ENCODE measurements at places on chromosomes 3 and 15.

DNA sequence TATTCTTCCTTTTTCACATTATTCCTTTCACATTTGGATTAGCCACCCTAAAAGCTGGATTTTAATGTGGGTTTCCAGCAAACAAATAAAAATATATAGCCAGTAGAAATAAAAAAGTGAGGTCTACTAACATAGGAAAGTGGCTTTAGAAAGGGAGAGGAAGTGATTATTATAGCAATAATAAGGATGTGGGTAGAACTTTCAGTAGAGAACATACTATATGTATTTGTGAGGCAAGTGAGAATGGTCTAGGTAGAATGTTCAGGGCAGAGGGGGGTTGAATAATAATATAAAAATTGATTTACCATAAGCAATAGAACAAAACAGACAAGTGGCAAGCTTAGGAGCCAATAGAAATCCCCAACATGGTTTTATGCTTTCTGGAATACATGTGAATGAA, 88.6 kb downstream of the NR1I2 start:
- DNase-seq = no peak

GRCh38 chr3:39101022-39101689, 6.3 kb downstream of the GORASP1 start:
- DNase-seq = no peak

DNA sequence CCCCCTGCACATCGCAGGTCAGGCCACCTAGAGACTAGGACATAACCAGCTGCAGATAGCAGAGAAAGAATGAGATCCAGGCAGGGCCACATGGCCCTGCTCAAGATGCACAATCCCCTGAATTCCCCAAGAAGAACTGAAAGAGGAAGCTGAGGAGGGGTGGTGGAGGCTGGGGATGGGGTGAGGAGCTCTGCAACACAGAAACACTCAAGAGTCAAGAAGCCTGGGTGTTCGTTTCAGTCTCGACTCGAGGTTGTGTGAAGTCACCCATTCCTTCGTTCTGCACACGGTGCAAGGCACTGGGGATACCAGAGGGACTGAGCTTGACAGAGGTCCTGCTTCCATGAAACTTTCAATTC, 62.0 kb downstream of the TLE3 start:
- no peak for DNase-seq

DNA sequence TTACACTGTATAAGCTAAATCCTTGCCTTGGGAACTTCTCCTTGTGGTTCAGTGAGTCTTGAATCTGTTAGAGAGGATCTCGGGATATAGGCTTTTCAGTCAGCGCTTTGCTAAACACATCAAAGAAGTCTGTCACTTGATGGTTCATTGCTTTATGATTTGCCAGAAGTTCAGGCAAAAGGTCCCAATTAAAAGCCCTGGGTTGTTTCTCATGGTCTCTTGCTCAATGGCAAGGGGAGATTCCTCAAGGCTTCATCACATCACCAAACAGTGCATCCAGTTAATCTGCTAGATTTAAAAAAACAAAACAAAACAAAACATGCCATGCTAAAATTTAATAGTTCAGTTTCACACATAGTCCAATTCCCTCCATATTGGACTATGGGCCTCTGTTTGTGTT, 114.8 kb downstream of the FILIP1L start:
- DNase-seq = no peak

- DNase-seq = no peak
These were observed 24.3 kb downstream of the SIAH2 start for GRCh38 chr3:150738688-150739087.

- DNase-seq = no peak
These were observed 5.5 kb upstream of the RNF111 start for GRCh38 chr15:58981808-58982475.

GRCh38 chr3:125129512-125129997, 73.8 kb upstream of the HEG1 start:
- peak; percentile 88 for DNase-seq

DNA sequence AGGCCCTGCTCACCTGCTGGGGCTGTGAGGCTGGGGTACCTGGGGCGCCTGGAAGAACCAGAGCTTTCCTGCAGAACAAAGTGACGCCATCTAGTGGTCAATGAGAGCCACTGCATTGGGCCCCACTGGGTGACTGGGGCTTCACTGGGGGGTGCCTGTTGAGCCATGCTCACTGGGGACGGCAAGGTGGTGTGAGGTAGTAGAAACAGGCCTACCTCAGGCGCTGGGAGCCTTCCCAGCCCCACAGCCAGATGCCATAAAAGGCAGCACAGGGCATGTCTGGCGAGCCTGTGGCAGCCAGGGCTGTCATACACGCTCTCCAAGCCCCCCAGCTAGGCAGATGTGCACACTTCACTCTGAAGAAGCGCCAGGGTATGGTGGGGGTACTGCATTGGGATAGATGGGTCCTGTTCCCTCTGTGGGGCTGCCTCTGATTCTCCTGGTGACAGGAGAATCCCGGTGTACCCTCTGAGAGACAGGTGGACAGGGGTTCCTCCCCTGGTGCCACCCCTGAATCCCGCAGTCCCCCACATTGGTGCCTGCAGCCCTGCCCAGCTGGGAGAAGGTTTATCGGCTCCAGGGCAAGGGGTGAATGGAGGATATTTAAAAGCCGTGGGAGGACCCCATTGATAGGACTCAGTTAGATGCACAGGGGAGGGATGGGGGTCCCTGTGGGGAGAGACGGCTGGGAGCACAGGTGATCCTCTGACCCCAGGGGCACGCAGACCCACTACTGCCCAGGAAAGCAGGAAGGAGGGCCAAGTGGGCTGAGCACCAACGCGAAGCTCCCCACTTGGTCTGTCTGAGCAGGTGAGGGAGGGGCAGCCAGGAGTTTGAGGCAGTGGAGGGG, 178.8 kb downstream of the NSMCE3 start:
- DNase-seq = no peak

DNA sequence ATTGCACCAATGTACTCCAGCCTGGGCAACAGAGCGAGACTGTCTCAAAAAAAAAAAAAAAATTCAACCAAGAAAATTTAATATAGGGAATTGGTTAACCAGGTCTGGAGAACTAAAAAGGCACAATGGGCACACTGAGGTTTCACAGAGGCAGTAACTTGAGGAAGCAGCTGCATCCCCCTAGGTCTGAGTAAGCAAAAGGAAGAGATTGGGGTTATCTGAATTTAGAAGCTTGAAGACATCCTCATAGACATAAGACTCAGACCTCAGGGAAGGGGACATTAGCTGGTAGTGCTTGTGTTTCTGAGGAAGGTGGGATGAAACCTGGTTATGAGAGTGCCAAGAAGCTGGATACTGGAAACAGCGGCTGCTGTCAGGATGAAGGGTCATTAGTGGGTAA, 50.1 kb upstream of the LEKR1 start:
- no peak for DNase-seq

DNA sequence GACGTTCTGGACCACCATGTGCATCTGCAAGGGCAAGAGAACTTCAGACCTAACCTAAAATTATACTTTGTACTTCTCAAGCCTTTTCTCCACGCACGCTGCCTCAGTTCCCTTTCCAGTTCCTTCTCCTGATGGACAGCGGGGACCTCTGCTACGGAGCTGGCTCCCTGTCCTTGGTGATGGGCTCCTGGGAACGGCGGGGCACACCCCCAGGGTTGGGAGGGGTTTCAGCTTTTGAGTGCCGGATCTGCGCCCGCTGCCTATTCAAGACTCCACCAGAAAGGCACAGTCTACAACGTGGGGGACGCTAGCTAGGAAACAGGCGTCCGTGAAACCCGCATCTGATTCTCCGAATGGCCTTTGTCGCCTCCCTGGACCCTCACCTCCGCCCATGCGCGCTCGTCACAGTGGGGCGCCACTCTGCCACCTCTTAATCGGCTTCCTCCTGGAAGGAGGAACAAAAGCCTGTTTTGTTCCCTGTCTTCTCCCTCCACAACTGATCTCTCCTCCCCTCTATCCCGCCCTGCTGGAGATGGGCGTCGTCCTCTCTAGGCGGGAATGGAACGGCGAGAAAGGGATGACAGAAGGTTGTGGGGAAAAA, 2.2 kb downstream of the GPR149 start:
- no peak for DNase-seq

DNA sequence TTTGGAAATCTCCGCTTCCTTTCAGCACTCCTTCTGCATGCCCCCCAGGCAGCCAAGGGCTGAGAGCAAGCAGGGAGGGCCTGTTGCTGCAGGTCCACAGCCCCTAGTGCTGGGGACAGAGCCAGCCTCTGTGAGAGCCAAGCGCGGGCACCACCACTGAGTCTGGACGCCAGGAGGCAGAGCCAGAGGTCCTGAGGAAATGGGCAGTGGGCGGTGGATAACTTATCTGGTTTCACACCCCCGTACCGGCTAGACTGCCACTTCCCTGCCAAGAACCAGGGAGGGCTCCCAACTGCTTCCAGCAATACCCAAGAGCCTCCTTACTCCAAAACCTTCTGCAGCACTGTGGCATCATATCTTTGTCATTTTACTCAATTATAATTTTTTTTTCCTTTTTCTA, 141.6 kb upstream of the IGF1R start:
- DNase-seq = no peak

- DNase-seq = no peak
These were observed 73.4 kb downstream of the NUP210 start for GRCh38 chr3:13346481-13347389.

- DNase-seq = no peak
These were observed 300.6 kb downstream of the VPS13C start for GRCh38 chr15:61759639-61760038.

DNA sequence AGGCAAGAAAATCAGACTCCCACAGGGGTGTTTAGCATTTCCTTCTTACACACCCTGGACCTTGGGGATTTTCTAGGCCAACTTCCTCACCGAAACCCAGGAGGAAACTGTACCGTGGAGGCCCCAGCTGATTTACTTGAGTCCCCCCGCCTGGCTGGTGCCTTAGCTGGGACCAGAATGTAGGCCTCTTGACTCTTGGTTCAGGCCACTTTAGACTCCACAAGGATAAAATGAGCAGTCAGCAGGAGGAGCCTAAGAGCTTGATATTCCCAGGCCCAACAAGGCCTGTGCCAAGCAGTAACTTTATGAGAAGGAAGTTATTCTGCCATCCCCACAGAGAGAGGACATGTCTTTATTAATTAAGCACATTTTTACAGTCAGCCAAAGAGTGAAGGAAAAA, 4.6 kb upstream of the APBA2 start:
- no peak for DNase-seq

GRCh38 chr3:100254168-100254777, 6.5 kb upstream of the TBC1D23 start:
- peak; percentile 81 for DNase-seq

DNA sequence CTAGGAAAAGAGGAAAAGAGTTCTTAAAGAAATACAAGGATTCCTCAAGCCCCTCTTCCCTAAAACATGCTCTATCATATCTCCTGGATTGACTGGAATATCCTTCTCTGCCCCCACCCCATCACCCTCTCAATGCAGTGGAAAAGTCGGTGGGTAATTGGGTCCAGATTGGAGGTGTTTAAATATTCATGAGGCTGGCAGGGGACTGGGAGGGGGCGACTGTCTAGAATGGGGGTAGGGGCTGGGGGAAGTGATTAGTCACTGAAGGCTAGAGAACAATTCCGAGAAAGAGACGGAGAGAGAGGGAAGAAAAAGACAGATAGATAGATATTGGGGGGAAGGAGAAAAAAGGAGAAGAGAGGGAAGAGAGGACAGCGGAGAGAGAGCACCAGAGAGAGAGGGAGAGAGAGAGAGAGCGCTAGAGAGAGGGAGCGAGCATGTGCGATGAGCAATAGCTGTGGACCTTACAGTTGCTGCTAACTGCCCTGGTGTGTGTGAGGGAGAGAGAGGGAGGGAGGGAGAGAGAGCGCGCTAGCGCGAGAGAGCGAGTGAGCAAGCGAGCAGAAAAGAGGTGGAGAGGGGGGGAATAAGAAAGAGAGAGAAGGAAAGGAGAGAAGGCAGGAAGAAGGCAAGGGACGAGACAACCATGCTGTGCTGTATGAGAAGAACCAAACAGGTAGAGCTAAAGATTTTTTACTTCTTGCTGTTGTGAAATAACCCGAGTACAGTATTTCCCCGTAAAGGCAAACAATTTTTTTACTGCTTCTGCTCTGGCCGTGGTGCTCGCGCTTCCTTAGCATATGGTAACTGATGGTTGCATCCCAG, at the start of gene GAP43:
Gene GAP43 (plus strand): TSS at position 467 of the 825 bp plus-strand sequence. CDS start 180 bp downstream, at position 647.
- DNase-seq = no peak

GRCh38 chr15:100336061-100336460, 5.7 kb downstream of the ADAMTS17 start:
- no peak for DNase-seq

DNA sequence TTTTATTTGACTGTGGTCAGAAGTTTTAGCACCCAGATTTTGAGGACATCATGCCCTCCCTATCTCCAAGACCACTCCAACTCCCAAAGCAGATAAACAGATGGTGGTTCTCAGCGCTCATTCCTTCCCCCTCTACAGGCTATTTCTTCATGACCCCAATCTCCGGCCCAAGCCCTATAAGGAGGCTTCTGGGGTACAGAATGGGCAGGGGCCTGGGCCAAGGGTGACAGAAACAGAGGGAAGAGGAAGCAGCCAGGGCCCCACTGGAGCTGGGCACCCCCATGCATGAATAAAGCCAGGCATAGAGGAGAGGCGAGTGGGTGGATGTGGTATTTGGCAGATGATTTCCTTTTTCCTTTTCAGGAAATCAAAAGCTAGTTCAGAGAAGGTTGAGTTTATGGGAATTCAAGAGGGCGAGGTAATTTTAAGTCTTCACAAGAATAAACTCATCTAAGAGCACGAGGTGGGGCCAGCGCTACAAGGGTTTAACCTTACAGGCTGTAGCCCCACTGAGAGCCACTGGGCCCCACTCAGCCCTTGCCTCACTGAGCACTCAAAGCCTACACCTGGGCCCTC, 104.8 kb upstream of the HERC1 start:
- no peak for DNase-seq

DNA sequence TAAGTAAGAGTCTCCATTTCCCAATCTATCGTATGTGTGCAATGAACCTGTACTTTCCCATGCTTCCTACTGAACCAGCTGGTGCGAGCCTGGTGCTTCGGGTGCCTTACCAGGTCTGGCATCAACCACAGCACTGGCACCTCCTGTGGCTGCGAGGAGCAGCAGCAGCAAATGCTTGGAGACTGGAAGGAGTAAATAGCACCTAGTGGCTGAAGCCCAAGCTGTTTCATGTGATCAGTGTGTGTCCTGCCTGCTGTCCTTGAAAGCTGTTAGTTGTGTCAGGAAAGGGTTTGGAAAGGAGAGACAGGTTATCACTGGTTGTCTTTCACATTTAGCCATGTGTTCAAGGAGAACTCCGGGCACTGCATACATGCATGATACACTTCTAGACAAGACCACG, 31.8 kb downstream of the PCOLCE2 start:
- DNase-seq = no peak
